ENCODE measurements at places on chromosomes 2 and 18.
A peak's percentile ranks its signal among the peaks of the same experiment; 100 is the strongest.

DNA sequence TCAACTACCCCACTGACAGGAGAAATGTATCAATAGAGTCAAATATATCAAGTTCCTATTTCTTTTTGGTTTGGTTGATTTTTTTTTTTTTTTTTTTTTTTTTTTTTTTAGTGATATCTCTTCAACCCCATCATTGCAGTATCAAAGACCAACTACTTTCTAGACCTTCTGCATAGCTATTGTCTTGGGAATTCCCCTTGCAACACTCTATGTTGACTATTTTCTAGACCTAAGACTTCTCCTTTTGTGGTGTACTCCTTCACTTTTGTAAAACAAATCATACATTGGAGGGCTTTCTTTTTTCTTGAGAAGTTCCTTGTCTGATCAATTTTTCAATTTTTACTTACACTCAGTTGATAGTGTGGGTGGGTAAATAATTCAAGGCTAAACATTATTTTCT lies 46.5 kb upstream of the NR4A2 start:
- DNase-seq = no peak

GRCh38 chr2:241070811-241071676 lies 31.0 kb downstream of the MTERF4 start:
- DNase-seq = no peak

- no peak for DNase-seq
Measured at GRCh38 chr2:235162082-235162836, 210.4 kb downstream of the SH3BP4 start.

GRCh38 chr18:45321520-45321919 lies 293.8 kb upstream of the SLC14A2 start:
- DNase-seq = no peak

GRCh38 chr18:4524096-4524495 lies 69.0 kb upstream of the DLGAP1 start:
- DNase-seq = no peak

DNA sequence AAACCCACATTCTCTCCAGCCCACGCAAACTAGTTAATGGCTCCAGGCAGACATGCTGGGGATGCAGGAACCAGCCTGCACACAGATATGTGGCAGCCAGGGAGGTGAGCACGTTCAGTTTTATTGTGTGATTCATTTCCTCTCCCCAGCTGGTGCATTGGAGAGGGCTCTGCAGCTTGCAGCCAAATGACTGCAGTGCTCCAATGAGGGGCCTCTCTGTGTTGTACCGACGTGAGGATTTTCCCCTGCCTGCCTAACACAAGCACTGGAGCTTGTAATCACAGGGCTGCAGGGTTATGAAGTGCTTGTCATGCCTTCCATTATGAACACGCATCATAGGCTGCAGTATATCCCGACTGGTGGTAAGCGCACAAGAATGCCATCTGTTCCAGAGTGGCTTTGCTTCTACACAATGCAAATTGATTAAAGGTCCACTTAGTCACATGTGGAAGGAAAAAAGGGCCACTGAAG lies 92.3 kb upstream of the THUMPD2 start:
- DNase-seq = no peak

GRCh38 chr2:34102339-34102738 lies 503.2 kb upstream of the FAM98A start:
- no peak for DNase-seq

GRCh38 chr18:22057908-22058527 lies 111.4 kb upstream of the GATA6 start:
- no peak for DNase-seq

DNA sequence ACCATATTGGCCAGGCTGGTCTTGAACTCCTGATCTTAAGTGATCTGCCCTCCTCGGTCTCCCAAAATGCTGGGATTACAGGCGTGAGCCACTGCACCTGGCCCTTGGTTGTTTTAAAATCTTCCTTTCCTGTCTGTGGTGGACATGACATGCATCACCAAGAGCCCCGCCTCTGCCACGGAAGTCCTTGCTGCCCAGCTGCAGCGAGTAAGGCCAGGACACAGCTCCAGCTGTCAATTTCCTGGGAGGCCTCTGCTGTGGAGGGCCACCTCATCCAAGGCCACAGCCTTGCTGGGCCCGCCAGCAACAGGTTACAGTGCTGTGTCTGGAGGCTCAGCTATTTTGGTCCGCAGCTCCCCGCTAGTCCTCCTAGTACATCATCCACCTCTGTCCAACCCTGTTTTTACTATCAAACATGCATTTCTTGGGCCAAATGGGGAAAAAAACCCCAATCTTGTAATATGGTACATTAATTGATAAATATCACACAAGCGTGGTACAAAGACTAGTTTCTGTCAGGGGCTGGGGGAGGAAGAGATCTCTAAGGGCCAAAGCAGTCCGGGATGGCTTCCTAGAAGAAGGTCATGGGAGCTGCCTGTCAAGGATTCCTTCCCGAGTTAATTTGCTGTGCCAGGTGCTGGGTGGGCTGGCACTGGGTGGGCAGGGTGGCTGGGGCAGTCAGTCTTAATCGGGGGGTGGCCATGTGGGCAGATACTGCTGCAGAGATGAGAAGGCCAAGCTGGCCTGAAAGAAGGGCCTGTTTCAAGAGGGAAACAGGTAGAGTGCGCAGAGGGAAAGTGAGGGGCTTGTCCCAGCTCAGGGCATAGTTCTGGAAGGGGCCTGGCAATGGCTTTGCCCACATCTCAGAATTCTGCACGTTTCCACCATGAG lies 100.5 kb downstream of the INHBB start:
- no peak for DNase-seq

DNA sequence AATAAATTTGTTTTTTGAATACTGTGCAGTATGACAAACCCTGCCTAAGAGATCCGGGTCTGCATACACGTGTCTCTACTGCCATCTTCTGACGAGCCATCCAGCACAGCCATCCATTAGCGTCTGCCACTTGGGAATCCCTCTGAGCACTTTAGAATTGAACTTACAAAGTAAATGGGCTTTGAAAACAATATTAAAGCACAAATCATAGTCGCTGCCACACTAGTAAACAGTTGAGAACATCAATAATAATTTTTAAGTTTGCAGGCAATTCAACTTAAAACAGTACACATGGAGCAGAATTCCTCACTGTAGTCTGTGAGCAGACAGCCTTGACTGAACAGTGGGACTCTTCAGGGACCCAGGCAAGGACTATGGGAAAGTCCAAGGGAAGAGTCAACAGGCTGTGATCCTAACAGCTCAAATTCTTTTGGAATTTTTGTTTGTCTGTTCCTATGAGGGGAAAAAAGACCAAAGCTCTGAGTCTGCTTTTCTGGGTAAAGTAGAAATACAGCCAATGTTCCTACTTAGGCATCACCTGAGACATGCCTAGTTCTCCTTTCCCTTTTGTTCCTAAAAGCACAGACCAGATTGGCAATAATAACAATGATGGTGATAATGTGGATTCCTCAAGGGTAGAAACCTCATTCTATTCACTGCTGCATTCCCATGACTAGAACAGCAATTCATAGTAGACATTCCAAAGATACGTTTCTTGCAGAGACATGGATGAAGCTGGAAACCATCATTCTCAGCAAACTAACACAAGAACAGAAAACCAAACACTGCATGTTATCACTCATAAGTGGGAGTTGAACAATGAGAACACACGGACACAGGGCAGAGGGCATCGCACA lies 92.9 kb downstream of the MREG start:
- peak; percentile 47 for DNase-seq

GRCh38 chr2:72085036-72085435 lies 62.6 kb downstream of the CYP26B1 start:
- no peak for DNase-seq

GRCh38 chr2:123080331-123080730 lies 944.8 kb upstream of the CNTNAP5 start:
- no peak for DNase-seq

GRCh38 chr18:63951302-63951705 lies 2.2 kb downstream of the HMSD start:
- no peak for DNase-seq

- DNase-seq = peak; percentile 43
Measured at GRCh38 chr2:126657148-126657635, 1.2 kb downstream of the GYPC start.

GRCh38 chr2:6970976-6971480 lies 53.8 kb downstream of the RNF144A start:
- no peak for DNase-seq

DNA sequence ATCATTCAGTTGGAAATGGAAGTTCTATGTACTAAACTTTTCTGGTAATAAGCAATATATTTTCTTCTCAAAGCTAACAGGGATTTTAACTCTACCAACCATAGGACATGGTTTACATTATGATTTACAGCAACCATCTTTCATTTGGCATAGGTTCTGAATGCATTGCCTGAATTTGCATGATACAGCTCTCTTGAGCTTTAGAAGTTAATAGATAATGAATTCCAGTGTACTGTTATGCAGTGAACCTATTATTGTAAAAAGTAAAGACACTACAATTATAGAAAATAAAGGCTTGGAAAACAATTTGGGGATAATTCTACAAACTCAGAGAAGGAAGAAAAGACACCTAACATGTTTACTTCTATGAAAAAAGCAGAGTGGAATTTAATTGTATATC lies 182.0 kb downstream of the GRB14 start:
- DNase-seq = no peak

GRCh38 chr2:161979490-161979889 lies 94.5 kb downstream of the DPP4 start:
- DNase-seq = no peak

GRCh38 chr2:10234409-10235094 lies 68.2 kb upstream of the HPCAL1 start:
- DNase-seq = no peak

GRCh38 chr18:5620289-5620688 lies 76.5 kb upstream of the EPB41L3 start:
- no peak for DNase-seq

GRCh38 chr2:201931475-201931874 lies 102.2 kb upstream of the FZD7 start:
- no peak for DNase-seq

DNA sequence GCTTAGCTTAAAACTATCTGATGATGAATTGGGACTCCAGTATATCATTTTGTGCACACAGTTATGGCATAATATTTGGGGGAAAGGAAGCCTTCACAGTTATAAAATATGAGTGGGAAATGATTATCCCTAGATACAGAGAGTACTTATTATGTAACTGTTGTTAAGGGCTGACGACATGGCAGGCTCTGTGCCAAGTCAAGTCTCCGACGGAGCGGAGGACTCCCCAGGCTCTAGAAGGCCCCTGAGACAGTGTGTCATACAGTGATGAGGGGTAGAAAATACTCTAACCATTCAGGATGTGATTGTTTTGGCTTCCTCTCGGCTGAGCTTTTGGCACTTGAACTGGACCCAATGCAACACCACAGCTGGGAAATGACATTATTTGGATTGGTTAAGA lies 211.8 kb downstream of the SLC8A1 start:
- no peak for DNase-seq

DNA sequence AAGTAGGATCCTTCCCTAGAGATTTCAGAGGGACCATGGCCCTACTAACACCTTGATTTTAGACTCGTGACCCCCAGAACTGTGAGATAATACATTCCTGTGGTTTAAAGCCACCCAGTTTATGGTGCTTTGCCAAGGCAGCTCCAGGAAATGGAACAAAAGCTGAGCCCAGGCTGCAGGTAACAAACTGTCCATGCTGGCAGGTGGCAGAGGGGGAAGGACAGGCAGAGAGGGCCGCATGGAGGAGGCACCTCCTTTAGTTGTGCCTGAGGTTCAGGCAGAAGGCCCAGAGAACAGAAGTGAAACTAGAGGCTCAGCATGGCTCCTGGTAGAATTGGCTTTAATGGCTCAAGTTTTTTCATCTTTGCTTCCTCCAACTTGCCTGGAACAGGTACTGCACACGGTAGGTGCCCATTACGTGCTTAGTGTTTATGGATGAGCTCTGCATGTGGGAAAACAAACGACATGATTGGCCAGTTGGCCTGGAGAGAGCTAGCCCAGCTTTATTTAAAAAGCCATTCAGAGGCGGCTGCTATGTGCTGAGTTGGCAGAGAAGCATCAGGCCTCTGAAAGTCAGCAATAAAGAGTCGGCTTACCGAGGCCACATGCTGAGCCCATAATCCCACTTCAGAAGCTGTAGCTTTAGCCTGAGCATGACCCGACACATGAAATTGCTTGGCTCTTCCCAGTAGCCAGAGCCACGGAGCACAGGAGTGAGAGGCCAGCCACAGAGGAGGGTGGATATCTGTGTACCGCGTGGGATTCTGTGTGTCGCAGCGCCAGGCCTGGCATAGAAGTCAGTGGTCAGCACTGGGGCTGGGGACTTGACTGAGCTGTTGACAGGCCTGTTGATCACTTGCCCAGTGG lies 36.5 kb downstream of the HS1BP3 start:
- no peak for DNase-seq

DNA sequence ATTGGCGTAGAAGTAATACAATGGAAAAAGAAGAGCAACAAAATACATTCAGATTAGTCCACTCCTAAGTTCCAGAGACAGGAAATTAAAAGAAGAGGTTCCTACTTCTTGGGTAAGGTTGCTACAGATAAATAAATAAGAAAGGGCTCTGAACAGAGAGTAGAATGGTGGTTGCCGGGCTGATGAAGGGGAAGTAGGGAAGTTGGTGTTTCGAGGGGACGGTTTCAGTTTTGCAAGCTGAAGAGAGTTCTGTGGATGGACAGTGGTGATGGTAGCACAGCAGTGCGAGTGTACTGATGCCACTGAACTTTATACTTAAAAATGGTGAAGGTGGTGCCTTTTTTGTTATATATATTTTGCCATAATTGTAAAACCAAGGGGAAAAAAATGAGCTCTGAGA lies 48.2 kb downstream of the CABYR start:
- no peak for DNase-seq

- DNase-seq = no peak
Measured at GRCh38 chr2:23400703-23401102, 15.7 kb downstream of the KLHL29 start.

- DNase-seq = no peak
Measured at GRCh38 chr18:394987-395362, 105.5 kb downstream of the COLEC12 start.

- no peak for DNase-seq
Measured at GRCh38 chr2:187274146-187274545, 173.9 kb downstream of the CALCRL start.

DNA sequence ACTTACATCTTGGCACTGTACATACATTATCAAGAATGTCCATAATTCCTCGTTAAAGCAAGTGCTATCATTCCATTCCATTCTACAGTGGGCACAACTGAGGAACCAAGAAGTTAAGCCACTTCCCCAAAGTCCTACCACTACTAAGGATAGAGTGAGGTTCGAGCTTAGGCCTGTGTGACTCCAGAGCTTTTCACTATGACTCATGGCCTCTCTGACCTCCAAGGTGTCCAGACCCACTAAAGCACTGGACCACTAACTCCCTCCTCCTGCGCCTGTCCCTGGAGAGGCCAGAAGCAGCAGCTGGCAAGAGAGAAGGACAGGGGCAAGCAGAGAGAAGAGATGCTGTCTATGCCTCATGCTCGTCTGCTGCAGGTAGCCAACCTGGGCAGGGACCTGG lies 117.0 kb downstream of the ZBTB7C start:
- no peak for DNase-seq

GRCh38 chr2:229477269-229477755 lies 206.2 kb upstream of the PID1 start:
- no peak for DNase-seq
